Bronchial epithelial cell (primary cell): ENCODE measurements at places on chromosomes 11 and 22.

DNA sequence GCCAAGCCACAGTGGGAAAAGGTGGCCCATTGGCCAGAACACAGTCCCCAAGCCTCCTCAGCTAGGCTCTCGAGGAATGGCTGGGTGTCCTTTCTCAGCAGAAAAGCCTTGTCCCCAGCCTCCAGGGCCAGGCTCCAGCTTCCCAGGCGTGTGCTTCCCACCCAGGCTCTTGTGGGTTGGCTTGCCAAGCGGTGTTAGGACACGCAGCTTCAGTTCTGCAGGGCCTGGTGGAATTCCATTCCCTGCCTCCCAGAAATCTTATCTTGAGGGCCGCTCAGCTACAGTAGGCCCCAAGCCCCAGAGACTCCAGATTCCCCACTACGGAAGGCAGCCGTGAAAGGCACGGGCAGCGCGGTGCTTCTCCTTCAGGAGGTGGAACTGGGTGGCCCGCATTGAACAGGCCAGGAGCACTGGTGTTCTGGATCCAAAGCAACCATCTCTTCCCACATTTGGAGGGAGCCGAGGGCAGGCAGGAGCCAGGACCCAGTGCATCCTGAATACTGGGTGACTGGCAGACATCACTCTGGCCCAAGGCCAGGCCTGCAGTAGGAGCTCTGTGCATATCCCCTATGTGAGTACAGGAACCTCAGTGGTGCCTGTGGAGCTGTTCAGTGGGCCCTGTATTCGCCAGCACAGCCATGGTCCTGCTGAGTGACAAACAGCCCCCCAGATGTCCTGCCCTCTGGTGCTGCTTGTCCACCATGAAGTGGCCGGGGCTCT lies 16.7 kb upstream of the KCNQ1OT1 start:
- DNase-seq, result no peak

GRCh38 chr11:35180317-35181233 lies 41.6 kb downstream of the CD44 start:
- no peak for DNase-seq

- no peak for DNase-seq
These were observed 144.0 kb upstream of the GRK3 start for GRCh38 chr22:25420471-25420924.

DNA sequence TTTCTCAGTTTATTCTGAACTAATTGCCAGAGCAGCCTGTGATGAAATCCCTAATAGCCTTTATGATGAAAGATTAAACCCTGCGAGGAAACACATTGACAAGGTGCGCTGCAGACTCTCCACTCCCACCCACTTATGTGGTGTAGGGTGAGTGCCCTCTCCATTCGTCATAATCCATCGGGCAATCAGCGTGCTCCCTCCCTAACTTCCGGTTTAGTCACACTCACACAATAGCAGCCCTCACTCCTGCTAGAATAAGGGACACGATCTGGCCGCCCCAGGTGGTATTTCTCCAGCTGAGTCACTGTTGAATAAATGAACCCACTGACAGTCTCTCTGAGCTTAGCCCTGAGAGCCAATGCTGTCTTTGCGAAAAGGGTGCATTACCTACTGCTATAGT lies 188.3 kb downstream of the OPCML start:
- peak; percentile 93 for DNase-seq

DNA sequence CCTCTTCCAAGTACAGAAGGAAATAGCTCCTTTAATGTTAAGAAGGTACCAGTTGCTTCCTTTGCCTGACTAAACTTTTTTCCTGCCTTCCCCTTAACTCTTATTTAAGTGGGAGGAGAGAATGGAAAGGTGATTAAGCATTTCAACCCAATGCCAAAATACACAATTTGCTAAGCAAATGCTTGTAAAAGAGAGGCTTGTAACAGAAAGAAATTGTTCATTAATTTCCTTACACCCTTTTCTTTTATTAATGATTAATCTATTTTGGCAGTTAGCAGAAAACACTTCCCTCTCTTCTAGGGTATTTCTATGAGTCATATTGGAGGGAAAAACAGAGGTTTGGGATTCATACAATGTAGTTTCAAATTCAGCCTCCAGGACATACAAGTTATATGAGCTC lies 427.6 kb upstream of the FAT3 start:
- peak; percentile 2 for DNase-seq

DNA sequence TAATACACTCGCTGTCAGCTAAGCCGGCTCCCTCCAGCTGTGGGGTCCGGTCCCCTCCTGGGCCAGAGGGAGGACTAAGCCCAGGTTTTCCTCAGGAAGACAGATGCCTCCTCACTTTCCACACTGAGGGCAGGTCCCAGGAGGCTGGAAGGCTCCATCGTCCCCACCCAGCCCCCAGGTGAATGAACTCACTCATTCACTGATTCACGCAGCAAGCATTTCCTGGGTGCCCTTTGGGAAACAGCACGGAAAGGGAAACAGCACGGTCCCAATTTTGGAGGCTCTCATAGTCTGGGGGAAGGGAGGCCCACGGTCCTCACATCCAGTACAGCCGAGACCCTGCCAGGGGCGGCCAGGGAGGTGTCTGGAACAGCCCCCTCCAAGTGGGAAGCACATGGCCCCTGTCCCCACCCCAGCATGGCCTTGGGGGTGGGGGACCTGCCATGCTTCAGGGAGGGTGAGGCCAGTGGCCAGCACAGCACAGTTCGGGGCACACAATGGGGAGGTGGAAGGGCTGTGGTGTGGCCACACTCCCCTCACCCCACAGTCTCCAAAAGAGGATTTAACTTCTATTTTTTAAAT lies 9.3 kb upstream of the TH start:
- DNase-seq, result peak; percentile 63

DNA sequence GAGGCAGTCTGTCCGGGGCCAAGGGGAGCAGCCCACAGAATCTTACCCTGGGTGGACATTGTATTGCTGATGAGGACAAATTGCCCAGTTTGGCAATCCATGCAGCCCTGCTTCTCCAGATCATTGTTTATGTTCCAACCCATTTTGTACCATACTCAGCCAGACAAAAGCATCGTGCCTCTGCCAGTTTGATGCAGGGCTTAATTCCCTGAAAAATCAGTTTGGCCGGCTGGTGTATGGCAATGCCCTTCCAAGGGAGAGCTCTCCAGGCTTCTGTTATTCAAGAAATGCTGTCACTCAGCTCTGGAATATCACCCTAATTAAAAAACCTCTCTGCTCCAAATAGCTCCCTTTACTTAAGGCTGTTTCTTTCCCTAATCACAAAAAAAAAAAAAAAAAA lies 697.7 kb downstream of the TBC1D22A start:
- DNase-seq, result no peak

GRCh38 chr11:1199751-1200610 lies 22.9 kb upstream of the MUC5B start:
- DNase-seq, result no peak

GRCh38 chr11:21628641-21629040 lies 564.2 kb upstream of the ANO5 start:
- DNase-seq, result no peak

- DNase-seq, result no peak
These were observed 44.9 kb upstream of the DRD2 start for GRCh38 chr11:113519989-113520613.

GRCh38 chr11:17974246-17974645 lies 38.6 kb downstream of the SERGEF start:
- DNase-seq, result no peak

- DNase-seq, result no peak
These were observed 154.1 kb downstream of the CTTN start for GRCh38 chr11:70552167-70553150.

DNA sequence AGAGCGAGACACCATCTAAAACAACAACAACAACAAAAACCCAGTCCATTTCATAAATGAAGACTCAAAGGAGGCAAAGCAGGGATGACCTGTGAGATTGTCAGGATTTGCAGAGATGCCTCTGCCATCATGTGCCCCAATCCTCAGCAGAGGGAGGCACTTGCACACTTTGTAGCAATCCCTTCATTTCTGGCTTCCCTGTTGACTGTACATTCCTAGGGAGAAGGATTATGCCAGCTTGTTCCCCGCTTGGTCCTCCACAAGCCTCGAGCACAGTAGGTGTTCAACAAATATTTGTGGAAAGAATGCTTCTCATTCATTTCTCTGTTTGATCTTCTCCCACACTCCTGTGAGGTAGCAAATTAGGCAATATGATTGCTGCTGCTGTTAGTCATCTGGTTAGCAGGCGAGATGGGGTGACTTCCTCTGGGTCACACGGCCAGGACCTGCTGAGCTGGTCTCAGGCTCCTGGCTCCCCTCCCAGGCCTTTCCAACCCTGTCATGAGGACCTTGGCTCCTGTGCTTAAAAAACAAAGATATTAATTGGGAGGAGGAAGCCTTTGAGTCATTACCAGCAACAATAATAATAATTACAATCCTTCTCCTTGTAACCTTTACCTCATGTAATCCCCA lies 34.1 kb downstream of the LIF start:
- peak; percentile 98 for DNase-seq

- DNase-seq, result no peak
These were observed 55.2 kb downstream of the PPFIBP2 start for GRCh38 chr11:7569044-7569443.

- no peak for DNase-seq
These were observed 48.0 kb downstream of the TSPAN18 start for GRCh38 chr11:44774731-44775130.

GRCh38 chr11:67276781-67277230 lies 10.5 kb downstream of the GRK2 start:
- no peak for DNase-seq

DNA sequence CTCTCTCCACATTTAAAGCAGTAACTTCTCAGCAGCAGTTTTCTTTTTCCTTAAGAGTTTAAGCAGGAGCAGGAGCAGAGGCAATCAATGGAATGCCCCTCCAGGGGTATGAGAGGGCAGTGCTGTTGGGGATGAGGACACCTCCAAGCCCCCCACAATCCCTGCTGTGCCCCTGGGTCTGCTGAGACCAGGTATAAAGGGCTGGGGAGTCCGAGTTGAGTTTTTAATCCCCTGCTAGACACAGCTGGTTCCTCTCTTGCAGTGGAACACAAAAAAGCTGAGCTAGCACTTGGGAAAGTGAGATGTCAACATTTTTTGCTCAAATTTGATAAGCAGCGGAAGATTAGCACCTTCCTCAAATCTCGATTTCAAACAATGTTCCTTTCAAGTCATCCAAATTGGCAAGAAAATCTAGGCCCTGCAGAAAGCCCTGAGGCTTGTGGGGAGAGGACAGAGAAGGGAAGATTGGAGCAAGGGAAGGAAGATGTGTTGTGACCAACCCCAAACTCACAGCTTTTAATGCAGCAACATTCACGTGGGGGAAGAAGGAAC lies 581.9 kb downstream of the SOX6 start:
- DNase-seq, result no peak

DNA sequence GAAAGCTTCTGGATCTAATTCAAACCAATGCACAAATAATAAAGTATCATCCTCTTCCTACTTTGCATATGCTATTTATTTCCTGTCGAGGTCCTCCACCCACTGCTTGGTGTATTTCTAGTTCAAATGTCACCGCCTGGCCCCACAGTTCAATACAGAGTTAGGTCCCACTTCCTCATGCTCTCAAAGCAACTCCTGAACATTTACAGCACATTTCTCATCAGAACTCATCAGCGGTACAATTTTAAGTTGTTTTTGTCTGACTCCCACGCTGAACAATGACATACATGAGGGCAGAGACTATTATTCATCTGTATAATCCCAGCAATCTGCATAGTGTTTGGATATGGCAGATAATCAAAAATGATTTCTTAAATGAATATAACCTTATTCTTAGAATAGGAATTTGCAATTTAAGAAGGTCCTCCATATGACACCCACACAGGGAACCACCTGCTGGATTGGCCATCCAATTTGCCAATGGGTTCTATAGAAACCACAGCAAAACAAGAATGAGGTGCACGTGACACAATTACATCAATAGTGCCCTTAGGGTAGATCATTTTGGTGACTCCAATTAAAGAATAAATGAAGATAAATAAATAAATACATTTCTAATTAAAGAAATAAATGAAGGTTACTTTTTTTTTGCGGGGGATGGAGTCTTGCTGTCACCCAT lies 54.2 kb downstream of the SLC25A17 start:
- no peak for DNase-seq

- DNase-seq, result no peak
These were observed 17.4 kb upstream of the GNB1L start for GRCh38 chr22:19871845-19872778.
